Skin of body (tissue), 3 donors: ENCODE measurements at places on chromosomes 6 and 20.

DNA sequence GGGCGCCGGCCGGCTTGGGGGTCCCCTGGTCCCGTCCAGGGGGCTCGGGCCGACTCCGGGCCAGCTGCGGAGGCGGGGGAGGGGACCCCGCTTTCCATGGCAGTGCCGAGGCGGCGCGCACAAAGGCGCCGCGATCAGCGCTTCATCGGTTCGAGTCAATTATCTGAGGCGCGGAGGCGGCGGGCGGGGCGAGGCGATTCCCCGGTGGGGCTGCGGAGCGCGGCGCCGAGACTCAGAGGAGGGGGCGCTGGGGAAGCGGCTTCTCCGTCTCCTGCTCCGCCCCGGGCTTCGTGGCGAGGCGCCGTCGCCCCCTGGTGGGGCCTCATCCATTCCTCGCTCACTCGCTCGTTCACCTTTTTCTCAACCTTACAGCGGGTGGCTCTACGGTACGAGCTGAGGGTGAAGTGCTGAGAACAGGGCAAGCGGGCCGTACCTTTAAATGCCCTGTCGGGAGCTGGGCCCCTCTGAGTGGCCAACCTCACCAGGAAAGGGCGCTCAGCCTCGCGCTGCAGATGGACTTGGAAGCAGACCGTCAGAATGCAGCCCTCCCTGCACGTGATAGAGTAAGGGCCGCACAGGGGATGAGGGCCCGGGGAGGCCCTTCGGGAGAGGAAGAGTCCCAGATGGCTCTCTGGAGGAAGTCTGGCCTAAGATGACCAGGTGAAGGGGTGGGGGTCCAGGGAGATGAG lies 39.9 kb downstream of the SLC52A3 start:
- no peak for DNase-seq

DNA sequence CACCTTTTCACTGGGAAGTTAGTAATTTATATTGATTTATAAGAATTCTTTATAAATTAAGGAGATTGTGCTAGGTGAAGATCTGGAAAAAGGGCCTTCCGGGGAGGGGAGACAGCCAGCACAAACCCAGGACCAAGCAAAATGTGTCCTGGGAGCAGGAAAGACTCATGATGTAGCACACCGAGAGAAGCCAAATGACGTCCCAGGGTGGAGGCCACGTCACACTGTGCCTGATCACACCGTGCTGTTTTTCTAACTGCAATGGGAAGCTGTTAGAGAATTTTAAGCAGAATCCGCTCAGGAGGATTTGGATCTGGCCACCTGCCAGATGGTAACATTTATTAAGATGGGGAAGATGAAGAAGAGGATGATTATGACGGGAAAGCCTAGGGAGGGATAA lies 72.7 kb upstream of the AKAP12 start:
- DNase-seq, result no peak

DNA sequence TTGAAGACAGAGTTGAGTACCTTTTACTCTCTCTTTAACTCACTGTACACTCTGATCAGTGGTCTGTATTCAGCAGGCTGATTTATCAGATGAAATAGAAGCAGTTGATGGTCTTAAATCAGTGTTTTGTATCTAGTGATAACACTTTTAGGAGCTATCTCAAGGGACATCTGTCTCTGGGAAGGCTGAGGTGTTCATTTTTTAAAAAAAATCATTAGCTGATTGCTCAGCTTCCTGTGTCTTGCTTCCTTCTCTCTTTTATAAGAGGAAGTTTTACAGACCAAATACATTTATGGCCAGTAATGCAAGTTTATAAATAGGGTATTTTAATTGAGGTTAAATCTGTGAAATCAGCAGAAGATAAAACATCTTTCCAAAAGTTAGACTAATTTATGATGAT lies 12.0 kb upstream of the CCDC170 start:
- DNase-seq, result no peak

GRCh38 chr20:14828459-14828858 lies 491.0 kb upstream of the FLRT3 start:
- no peak for DNase-seq

GRCh38 chr6:84280030-84280429 lies 52.6 kb upstream of the CEP162 start:
- no peak for DNase-seq

- no peak for DNase-seq
Measured at GRCh38 chr6:27290065-27290849, 21.8 kb downstream of the POM121L2 start.

- DNase-seq, result peak; percentile 34
Measured at GRCh38 chr6:5260111-5260620, 584 bp downstream of the LYRM4 start.

DNA sequence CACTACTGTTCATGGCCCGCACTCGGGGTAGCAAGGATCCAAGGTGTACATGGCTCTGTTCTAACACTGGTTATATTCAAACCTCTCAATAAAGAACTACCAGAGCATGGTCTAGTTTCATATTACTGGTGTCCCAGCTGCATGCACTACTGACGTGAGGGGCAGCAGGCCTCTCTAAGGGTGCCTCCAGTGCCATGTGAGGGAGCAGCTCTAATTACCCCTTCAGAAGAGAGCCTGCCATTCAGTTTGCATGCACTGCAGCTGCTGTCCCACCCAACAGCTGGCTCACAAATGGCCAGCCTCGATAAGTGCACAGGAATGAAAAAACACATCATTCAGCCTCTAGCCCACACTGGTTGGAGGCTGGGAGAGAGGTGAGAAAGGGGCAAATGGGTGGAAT lies 85.2 kb downstream of the SMLR1 start:
- DNase-seq, result peak; percentile 17

DNA sequence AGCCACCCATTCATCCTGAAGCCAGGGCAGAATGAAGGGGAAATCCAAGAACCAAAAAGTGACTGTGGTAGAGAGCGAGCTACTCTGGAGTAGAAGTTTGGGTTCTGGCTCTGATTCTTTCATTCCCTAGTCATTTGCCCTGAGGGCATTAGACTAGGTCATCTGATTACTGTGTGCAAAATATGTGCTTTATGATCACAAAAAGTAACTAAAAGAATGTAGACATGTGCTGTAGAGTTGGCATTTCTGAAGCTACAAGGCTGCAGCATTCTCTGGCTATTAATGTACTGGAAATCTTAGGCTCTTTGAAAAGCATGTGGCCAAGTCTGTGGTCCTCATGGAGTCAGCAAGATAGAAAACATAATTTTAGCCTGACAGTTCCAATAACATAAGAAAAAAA lies 94.2 kb downstream of the TBC1D7 start:
- peak; percentile 44 for DNase-seq

DNA sequence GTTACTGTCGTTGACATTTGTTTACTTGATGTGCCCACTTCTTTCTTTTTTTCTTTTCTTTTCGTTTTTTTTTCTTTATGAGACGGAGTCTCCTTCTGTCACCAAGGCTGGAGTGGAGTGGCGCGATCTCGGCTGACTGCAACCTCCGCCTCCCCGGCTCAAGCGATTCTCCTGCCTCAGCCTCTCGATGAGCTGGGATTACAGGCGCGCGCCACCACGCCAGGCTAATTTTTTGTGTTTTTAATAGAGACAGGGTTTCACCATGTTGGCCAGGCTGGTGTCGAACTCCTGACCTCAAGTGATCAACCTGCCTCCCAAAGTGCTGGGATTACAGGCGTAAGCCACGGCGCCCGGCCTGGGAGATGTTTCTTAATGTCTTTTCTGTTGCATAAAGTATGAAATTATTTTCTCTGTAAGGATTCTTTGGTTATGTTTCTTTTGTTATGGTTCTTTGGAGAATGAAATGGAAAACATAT lies 33.3 kb upstream of the PRSS16 start:
- no peak for DNase-seq

GRCh38 chr6:399785-400534 lies 8.4 kb downstream of the IRF4 start:
- DNase-seq, result no peak

DNA sequence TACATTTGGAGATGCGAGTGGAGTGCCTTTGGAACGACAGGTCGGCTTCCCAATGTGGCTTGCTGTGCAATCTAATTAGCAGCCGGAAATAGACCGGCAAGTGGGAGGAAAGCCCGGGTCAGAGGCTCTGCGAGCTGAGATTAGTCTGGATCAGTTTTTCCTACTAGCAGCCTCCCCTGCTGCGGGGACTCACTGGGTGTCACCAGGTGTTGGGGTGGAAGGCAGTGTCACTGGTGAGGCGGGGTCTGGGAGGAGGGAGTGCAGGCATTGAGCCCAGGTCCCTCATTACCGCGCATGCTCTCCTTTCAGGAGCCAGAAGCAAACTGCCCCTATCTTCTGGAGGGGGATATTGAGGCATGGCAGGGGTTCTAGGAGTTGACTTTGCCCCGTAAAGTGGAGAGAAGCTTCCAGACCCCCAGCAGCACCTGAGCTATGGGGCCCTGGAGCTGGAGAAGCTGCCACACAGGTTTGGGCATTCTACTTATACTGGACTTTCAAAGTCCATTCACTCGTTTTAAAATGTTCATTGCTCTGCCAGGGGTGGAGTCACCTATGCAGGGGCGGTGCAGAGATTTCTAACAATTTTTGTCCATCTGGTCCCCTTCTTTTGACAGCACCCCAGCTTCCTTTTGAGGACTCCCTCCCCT lies 11.0 kb downstream of the SULF2 start:
- no peak for DNase-seq

GRCh38 chr6:36803908-36804307 lies 35.3 kb downstream of the CPNE5 start:
- no peak for DNase-seq

DNA sequence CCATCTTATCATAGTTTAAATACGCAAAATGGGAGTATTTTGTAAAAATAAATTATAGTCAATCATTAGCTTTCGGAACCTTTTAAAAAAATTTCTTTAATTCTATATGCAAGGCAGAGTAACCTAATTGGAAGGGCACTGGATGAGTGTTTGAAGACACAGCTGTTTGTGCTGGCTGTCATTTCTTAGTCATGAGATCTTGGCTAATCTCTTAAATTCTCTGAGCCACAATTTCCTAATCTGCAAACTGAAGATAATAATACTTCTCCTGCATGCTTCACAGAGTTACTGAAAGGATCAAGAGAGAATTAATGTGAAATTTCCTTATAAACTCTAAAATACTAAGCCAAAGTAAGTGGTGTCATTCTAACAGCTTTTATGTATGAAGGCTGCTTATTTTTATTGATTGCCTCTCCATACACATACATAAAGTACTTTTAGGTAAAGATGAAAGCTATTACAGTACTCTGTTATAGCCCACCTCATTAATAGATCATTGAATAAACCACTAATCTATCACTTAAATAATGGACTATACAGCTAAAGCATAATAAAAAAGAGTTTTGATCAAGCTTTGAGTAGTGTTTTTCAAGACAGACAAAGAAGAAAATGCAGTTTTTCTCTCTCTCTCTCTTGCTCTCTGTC lies 383.7 kb upstream of the IRAK1BP1 start:
- no peak for DNase-seq

DNA sequence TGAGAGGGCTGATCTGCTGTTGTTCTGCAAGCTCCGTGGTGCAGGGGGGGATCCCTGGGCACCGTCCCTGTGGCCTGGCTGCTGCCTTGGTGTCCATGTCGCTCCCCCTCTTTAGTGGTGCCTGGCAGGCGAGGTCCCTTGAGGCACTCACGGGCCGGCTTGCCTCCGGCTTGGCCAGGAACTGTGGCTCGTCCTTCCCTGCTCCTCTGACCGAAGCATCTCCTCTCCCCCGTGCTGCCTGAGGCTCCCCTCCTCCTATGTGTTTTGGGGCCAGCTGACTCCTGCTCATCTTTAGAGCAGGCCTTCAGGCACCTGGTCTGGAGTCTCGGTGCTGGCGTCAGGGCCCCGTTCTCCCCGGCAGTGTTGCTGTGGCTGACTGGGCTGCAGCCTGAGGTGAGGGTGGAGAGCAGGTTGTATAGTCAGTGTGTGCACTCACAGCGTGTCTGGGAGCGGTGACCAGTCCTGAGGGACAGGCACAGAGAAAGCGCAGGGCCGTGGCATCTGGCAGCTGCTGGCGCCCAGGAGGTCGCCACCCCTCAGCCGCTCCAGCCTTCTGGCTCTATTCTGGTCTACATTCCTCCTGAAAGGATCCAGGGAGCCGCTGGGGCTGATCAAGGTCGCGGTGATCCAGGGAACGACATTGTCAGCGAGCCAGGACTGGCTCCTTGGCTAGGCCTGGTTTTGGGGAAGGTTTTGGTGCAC lies 43.7 kb downstream of the PYGB start:
- no peak for DNase-seq

- DNase-seq, result no peak
Measured at GRCh38 chr20:12371990-12372389, 454.3 kb downstream of the BTBD3 start.

- DNase-seq, result no peak
Measured at GRCh38 chr6:163487606-163488005, 73.1 kb downstream of the QKI start.

DNA sequence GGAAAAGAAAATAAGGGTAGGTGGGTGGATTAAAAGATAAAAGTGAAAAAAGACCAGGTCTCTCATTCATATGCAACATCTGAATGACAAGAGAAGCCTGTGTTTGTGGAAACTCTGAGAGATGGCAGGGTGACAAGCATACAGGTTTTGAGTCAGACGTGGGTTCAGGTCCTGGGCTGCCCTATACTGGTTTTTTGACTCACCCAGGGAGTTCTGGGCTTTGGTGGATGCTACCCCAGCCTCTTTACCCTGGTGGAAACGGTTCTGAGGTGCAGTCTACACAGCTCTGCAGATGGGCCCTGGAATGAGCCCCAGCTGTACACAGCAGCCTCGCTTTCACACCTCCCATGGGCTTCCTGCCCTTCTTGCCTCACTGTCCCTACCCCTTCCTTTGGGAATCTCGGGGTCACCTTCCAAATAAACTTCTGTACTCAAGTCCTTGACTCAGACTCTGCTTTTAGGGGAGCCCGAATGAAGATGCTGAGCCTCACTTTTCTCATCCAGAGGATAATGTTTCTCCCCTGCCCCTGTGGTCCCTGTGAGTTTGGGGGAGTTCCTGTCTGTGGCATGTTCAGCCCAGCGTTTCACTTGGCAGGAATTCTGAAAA lies 77.7 kb upstream of the CLDN20 start:
- no peak for DNase-seq

DNA sequence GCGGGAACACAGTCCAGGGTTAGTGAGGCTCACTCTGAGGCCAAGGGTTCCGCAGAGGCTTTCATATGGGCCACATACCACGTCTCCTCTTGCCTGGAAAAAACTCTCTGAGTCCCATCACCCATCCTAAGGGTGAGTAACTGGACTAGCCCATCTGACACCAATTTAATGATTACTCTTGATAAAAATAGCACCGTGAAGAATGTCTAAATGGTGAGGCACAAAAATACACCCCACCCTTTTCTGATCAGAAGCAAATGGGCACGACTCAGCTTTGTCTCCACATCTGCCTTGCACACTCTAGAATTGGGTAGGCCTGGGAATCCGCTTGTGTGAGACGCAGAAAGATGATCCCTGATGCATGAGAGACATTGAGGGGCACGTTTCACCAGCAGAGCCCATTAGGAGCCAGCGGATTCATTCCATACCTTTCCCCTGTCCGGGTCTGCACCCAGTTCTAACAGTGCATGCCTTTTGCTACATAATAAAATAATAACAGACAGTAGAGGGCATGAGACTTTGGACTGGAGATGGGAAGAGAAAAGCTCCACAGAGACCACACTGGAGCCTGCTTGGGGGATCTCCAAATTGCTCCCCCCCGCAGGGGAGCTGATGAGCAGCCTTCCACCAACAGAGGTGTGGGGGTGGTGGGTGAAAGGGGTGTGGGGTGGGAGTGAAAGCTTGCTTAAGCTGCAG lies 110.0 kb upstream of the KCNK16 start:
- peak; percentile 86 for DNase-seq
